Endodermal cell (in vitro differentiated cells): ENCODE measurements at places on chromosomes 12 and 14.

GRCh38 chr14:32121536-32121935, 44.4 kb downstream of the ARHGAP5 start:
- DNase-seq, result no peak

GRCh38 chr12:27429606-27430005, 16.9 kb upstream of the SMCO2 start:
- no peak for DNase-seq

- no peak for DNase-seq
These were observed 43.2 kb downstream of the DUSP16 start for GRCh38 chr12:12519354-12519998.

DNA sequence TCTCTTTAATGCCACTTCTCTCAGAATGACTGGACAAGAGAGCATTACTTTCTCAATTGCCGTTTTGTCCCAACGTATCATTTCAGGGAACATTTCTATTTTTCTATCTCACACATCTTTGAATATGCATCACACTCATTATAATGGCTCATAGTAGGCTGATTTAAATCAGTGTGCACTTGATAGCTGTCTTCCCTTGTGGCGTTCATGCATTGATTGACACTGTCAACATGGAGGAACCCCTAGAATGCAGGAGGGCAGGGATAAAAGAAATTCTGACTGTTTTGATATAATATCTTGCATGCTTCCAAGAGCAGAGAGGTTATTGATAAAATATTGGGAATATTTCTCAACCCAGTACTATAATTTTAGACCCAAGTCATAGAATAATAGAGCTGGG, 1528.9 kb upstream of the FLRT2 start:
- DNase-seq, result no peak

DNA sequence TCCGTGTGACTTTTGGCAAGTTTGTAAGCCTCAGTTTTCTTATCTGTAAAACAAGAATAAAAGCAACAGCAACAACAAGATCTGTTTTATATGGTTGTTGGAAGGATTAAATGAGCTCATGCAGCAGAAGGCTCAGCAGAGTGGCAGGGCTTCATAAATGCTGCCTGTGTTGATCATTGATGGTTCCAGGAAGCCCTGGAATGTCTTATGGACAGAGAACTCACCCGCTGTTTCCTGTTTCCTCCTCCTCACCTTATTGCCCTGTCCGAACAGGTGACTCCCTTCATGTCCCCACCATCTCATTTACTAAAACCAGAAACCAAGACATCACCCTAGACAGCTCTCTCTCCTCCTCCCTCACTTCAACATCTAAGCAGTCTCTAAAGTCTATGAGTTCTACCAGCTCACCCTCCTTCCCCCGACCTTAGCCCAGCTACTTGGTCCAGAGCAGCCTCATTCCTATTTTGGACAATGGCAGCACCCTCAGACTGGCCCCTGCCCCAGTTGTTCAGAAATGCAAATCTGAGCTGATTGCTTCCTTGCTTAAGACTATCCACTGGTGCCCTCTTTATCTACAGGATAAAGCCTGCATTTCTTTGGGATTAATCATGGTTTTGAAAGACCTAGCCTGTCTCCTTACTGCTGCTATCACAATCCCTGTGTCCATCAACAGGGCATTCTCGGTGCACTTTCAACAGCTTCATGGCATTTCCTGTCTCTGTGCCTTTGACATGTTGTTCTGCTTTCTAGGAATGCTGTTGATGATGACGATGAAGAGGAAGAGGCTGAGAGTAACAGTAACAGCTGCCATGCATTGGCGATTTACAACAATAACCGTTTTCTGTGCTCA, 21.4 kb upstream of the GSG1 start:
- DNase-seq, result no peak

- DNase-seq, result no peak
These were observed 28.7 kb downstream of the CCDC85C start for GRCh38 chr14:99575043-99576023.

DNA sequence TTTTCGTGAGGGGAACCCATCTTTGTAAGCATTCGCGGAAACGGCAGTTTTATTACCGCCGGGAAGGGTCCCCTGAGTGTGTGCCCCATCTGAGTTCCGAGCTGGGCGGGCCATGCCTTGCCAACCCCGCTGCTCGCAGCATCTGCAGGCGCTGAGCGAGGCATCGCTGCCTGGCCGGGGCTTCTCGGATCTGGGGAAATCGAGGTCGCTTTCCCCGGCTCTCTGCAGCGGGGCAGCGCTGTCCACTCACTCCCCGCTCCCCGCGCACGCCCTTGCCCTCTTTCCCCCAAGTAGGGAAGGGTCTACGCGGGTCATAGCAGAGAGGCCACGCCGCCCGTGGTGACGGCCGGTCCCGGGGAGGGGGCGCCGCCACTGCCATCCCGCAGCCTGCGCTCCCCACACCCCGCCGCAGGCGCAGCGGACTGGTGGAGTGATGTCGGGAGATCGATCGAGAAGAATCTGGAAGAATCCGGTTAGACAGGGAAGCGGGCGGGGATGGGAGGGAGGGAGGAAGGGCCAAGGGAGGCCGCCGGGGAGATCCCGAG, 507 bp upstream of the FKBP4 start:
- DNase-seq, result no peak

DNA sequence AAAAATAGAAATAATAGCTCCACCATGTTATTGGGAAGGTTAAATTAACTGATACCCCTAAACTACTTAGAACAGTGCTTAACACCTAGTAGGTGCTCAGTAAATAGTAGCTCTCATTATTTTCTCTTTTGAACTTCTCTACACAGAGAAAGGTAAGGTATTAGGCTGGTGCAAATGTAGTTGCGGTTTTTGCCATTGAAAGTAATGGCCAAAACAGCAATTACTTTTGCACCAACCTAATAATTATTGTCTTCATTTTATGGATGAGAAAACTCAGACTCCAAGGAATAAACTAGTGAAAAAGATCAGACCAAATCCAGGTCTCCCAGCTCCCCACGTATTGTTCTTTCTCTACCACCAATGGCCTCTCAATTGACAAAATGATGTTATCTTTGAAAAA, 157.2 kb upstream of the TMPO start:
- no peak for DNase-seq
